ENCODE measurements at places on chromosomes 6 and 20.

DNA sequence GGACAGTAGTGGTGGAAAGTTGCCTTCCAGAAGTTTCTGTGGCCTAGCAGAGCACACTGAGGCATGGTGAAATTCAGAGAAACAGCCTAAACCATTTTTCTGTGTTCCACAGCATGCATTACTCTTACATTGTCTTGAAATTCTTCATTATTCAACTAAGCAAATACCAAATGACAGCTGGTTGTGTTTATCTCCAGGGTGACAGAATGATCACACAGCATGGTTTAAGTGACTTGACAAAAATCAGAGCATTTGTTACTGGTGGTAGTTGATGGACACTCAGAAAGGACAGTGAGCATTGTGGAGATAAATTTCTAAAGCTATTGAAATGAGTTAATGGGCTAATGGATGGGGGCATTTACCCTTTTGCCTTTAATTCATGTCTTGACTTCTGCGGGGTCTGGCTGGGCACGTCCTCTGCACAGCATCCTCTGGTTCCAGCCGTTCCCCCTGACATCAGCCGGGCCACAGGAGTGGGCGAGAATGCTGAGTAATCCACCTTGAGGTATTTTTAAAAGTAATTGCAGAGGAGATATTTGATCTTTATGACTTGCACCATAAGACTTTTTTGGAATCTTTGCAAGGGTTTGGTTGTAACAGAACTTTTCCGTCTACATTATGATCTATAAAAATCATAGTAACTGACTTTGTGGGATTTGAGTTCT is 78.9 kb upstream of the SCP2D1 start:
- no peak for DNase-seq

DNA sequence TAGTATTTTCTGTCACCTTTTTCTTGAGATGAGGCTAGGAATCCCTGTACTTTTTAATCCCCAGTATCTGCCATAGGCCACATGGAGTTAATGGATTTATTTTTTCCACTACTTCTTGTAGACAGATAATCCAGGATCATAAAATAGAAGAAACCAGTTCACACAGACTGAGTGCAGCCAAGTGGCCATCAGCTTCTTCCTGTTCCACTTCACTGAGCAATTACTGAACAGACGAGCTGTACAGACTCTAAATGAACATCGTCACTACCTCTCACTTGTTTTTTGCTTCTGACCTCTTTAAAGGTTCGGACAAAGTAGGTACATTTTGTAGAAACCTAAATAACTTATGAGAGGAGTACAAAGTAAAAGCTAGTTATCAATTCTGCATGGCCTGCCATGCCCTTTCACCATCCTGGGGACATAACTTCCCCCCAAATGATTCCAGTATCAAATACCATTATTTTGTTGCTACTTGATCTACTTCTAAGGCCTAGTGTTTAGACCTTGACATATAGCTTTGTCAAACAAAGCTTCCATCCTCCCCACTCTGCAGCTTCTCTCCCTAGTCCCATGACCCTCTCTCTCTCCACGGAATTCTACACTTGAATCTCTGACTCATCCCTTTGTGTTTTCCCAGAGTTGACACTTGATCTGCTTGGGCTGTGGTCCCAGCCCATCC is 34.4 kb upstream of the ARHGAP18 start:
- DNase-seq = no peak

- no peak for DNase-seq
These were observed 497 bp downstream of the BMP7 start for GRCh38 chr20:57265997-57266290.

DNA sequence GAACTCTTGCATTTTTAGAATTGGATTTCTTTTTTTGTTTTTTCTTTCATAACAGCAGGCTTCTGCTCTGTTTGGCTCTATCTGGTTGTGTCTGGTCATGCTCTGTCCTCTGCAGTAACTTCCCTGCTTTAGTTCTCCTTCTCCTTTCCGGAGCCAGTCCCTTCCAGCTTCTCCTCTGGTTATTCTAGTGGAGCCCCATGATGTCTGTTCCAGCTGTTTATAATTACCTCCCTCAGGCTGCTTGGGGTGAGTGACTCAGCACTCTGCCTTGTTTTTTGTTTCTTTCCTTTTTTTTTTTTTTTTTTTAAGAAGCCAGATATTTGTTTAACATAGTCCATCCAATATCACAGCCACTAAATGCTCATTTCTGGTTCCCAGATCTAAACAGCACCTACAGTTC is 409.6 kb downstream of the MAFB start:
- no peak for DNase-seq

DNA sequence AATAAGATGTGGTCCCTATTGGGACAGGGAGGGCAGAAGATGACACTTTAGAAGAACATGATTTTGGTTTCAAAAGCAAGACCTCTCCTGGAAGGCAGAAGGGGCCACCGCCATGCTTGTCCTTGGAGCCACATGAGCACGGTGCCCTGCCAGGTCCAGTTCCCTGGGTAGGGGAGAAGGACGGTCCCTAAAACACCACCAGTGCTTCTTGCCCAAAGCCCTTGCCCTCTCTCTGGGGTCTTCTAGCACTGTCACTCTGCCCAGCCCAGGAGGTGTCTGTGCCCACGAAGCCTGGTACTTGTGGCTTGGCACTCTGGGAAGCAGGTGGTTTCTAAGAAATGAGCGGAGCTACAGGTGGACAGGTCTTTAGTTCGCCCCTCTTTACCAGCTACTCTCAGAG is 46.0 kb downstream of the PLCG1 start:
- DNase-seq = no peak

- no peak for DNase-seq
These were observed 5.0 kb upstream of the INSM1 start for GRCh38 chr20:20362774-20363433.

DNA sequence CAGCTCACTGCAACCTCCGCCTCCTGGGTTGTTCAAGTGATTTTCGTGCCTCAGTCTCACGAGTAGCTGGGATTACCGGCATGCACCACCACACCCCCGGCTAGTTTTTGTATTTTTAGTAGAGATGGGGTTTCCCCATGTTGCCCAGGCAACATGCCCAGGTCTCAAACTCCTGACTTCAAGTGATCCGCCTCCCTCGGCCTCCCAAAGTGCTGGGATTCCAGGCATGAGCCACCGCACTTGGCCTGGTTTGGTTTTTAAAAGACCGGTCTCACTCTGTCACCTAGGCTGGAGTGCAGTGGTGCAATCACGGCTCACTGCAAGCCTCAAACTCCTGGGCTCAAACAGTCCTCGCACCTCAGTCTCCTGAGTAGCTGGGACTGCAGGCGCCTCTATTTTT is 40.1 kb downstream of the VSTM2L start:
- no peak for DNase-seq

Measured in stimulated activated CD4-positive, alpha-beta T cell treated with anti-CD3 and anti-CD28 coated beads, Interleukin-1b, Interleukin-23, amount 100 ng/mL, for 48 hours (primary cell).